ENCODE measurements at places on chromosomes 11 and 22.

DNA sequence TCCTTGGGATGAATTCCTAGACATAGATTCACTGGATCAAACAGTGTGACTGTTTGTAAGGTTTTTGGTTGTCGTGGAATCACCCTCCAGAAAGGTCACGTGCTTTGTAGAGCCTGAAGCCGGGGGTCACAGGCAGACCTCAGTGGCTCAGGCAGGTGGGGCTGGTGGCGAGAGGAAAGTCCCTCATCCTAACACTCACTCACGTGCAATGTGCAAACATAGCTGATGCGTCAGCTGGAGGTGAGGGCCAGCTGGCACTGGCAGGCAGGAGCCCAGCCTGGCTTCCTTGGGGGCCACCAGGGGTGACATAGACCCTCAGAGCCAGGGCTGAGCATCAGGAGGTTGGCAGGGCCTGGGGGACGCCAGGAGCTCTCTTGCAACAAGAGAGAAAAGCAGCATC lies 90.0 kb downstream of the ARHGAP8 start:
- DNase-seq, result no peak

DNA sequence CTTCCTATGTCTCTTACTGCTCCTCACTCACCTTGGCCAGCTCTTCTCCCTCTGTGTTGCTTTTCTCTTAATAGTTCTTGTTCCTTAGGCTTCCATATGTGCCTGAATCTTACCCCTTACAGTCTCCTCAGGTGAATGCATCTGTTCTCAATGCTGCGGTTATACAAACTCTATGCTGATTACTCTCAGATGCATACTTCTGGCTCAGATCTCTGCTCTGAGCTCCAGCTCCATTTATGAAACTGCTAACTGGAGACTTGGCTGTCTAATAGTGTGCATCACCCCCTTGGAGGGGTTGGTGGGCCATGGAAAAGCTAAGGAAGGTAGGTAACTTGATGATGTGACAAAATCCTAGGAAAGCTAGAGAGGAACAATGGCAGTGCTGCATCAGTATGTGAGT lies 422.5 kb downstream of the TMEM135 start:
- no peak for DNase-seq

GRCh38 chr11:134244593-134244992 lies 8.6 kb downstream of the THYN1 start:
- DNase-seq, result no peak

- DNase-seq, result peak; percentile 63
These were observed 37.0 kb upstream of the DNAJB7 start for GRCh38 chr22:40898850-40899357.

- no peak for DNase-seq
These were observed 516 bp downstream of the NEU3 start for GRCh38 chr11:74989260-74989638.

DNA sequence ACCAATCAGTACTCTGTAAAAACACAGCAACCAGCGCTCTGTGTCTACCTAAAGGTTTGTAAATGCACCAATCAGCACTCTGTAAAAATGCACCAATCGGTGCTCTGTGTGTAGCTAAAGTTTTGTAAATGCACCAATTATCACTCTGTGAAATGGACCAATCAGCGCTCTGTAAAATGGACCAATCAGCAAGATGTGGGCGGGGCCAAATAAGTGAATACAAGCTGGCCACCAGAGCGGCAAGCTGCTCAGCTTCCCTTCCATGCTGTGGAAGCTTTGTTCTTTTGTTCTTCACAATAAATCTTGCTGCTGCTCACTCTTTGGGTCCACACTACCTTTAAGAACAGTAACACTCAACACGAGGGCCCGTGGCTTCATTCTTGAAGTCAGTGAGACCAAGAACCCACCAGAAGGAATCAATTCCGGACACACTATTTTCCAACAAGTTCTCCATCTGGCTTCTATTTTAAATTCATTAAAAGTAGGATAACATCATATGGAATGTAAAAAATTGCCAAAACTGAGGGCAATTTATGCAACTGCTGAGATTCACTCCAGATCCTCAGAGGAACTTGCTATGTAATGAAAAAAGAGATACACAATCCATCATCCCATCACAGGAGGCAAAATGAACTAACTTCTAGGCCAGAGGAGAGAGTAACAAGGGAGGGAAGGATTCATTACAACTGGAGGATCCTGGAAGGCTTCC lies 3.1 kb upstream of the PANX1 start:
- DNase-seq, result no peak

DNA sequence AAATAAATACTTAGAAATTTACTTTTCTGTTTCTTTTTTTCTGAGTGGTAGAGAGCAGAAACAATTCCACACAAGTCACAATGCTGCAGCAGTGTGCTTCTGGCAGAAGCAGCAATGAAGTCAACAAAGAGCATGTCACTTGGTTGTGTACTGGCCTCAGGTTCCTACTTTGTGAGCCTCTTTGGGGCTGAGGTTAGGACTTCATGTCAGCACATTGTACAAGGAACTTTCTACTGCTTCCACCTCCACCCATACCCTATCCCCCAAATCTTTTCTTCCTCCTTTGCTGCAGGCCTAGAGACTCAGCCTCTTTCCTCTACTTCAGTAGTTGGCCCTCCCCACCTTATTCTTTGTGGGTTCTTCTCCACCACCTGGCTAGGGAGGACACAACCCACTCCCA lies 252.7 kb upstream of the PITPNB start:
- no peak for DNase-seq

DNA sequence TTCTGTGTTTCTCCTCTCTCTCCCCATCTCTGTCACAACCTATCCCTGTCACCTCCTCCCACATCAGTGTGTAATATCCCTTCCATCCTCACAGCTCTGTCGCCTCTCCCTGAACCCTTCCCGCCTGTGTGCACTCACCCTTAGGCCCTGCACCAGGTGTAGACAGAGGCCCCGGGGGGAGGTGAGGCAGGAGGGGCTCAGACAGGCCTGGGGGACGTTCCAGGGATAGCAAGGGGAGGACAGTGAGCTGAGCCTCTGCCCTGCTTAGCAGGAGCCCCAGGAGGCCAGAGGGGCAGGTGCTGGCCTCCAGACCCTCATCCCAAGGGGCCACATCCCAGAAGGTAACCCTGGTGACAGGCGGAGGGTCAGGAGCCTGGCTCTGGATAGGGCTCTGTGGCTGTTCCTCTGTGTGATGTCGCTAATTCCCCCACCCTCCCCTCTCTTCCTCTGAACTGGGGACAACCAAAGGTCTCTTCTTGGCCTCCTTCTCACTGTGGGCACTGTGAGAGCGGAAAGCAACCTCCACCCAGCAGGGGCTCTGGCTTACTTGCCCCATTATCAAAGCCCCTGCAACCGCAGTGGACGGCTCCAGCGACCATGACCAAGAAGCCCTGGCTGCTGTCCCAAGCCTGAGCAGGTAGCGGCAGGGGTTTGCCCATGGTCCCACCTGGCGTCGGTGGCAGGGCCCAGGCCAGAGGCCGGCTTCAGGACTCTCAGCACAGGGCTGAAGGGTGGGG lies 35.7 kb downstream of the KCNJ4 start:
- no peak for DNase-seq

DNA sequence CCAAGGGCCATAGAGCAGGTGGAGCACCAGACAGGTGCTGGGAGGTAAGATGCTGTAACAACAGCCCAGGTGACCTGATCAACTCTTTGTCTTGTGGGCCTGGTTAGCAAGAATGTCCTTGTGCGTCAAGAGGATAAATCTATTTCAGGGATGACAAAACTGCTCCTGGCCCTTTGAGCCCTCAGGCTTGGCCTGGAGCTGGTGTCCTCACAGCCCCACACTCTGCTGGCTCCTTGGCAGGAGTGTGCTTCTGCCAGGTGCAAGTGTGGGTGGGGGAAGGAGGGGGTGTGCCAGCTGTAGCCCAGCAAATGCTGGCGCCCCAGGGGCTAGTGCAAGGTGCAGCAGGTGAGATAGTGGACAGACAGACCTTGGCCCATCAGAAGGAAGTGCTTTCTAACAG lies 19.5 kb downstream of the AMPD3 start:
- no peak for DNase-seq

DNA sequence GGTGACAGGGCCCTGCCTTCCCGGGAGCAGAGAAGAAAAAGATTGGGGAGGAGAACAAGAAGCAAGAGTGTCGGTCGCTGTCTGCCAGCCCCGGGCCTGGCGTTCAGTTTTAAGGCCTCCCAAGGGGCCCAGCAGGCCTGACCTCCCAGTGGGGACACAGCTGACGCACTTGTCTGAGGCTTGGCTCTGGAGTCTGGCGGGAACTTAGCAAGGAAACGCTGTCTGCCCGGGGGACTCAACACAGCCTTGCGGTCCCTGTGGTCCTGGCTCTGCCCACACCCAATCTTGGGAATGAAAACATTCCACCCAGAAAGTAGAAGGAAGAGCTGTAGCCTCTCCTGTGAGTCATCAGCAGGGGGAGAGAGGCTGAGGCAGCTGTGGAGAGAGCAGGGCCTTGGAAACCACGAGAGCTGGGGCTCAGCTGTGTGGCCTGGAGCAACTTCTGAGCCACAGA lies 54.4 kb downstream of the TRAF6 start:
- no peak for DNase-seq

GRCh38 chr11:20458905-20459632 lies 71.6 kb downstream of the PRMT3 start:
- no peak for DNase-seq

DNA sequence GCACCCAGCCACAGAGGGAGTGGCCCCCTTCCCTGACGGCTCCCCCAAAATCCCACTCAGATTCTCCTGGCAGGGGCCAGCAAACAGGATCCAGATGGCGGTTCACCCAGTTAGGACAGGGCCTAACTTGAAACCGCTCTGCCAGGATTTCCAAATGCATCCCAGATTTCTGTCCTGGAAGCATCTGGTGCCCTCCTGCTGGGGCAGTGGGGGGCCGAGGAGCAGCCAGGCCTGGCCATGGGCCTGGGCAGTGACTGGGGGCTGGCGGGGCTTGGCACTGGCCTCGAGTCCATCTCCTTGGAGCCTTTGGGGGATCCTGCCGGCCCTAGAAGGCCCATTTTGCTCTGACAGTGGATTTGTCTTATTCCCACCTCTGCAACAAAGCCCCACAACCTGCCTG lies 17.9 kb upstream of the EMID1 start:
- no peak for DNase-seq

GRCh38 chr11:17991783-17992433 lies 20.9 kb downstream of the SERGEF start:
- DNase-seq, result peak; percentile 57

- no peak for DNase-seq
These were observed 4.7 kb downstream of the C11orf52 start for GRCh38 chr11:111923351-111923788.

- DNase-seq, result no peak
These were observed 3.6 kb downstream of the CLTCL1 start for GRCh38 chr22:19287889-19288288.

GRCh38 chr22:39658806-39659463 lies 88.4 kb downstream of the CACNA1I start:
- no peak for DNase-seq

DNA sequence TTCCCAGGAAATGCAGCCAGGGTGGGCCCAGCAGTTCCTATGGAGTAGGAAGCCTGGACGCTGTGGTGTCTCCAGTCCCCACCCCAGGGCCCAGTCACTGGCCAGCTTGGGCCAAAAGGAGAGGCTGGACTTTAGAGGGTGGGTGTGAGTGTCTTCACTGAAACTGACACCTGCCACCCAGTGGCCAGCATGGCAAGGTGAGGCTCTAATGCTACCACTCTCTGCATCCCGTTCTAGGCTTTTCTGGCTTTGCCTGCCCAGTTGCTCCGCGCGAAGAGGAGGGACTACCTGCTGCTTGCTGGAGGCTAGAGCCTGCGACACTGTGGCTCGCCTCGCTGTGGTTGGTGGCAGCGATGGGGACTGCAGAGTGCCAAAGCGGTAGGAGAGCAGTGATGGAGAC lies 35.4 kb downstream of the C22orf42 start:
- no peak for DNase-seq

GRCh38 chr22:37674951-37675929 lies at the start of gene LGALS1:
Gene LGALS1, plus strand, starts transcription at chr22:37675636. Its CDS starts 67 bp downstream, at chr22:37675703.
- no peak for DNase-seq

DNA sequence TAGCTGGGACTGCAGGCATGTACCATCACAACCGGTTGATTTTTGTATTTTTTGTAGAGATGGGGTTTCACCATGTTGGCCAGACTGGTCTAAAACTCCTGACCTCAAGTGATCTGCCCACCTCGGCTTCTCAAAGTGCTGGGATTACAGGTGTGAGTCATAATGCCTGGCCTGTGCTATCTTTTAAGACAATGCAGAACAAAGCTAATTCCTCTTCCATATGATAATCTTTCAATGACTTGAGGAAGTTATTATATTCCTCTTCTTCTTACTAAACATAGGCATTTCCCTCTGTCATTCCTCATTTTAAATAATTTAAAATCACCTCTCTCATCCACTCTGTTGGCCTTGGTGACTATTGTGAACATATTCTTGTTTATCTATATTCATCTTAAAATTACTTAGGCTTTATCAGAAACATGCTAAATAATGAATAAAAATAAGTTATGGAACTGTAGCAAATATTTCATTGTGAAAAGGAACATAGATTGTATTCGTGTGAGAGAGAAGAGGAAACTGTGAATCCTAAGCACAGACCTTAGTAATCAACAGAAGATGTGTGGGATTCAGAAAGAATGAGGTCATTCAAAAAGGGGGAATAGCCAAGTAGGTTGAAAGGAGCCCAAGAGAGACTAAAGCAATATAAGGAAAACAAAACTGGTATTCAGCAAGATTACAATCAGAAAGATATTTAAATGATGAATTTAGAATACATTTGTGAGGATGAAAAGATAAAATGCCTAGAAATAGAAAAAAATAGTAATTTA lies 269.4 kb downstream of the TTC28 start:
- no peak for DNase-seq

GRCh38 chr11:123062892-123063825 lies 1.2 kb upstream of the HSPA8 start:
- no peak for DNase-seq

- no peak for DNase-seq
These were observed at the start of gene BCR for GRCh38 chr22:23180301-23180892. Gene BCR, plus strand, starts transcription at chr22:23180509. Its CDS starts 452 bp downstream, at chr22:23180961.

- no peak for DNase-seq
These were observed at the start of gene GLB1L3 for GRCh38 chr11:134275534-134276395. Gene GLB1L3, plus strand, starts transcription at chr11:134276379. Its CDS starts 362 bp downstream, at chr11:134276741.

DNA sequence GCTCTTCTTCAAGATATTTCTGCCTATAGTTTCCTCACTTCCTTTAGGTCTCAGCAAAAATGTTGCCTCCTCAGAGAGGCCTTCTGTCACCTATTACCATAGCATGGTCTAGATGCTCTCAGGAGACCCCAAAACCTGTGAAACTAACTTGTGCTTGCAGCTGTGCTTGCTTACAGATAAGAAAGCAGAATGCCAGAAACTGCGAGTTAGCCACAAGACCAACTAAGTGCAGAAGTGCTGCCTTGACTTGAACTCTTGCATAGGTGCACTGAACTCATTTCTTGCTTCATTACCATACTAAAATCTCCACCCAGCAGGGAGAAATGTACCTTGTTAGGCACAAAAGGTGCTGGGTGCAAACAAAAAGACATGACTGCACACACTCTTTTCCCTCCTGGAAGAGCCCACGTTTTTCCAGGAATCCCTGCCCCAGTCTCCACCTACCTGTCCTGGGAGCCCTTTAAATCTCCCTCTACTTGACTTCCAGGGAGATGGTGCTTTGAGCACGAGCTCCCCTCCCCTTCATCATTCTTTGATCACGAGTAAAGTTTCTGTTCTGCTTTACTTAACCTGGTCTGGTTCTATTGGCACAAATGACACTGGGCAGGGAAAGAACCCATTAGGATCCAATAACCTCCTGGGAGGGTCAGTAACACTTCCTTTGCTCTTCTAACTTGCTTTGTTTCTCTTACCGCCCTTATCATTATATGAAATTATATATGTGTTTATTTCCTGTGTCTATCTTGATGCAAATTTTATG lies 137.7 kb upstream of the DDI1 start:
- no peak for DNase-seq

GRCh38 chr11:67539550-67539949 lies 16.3 kb upstream of the CABP2 start:
- DNase-seq, result no peak

Measured in NCI-H748 treated with DMSO at 0.1 percent for 48 hours (cell line).